ENCODE measurements at places on chromosomes 11 and 22. TPM values are rescaled to one million over a fixed set of nuclear protein-coding genes. Genes with fewer than 3 reads are reported as not detected.
A peak's percentile ranks its signal among the peaks of the same experiment; 100 is the strongest.

DNA sequence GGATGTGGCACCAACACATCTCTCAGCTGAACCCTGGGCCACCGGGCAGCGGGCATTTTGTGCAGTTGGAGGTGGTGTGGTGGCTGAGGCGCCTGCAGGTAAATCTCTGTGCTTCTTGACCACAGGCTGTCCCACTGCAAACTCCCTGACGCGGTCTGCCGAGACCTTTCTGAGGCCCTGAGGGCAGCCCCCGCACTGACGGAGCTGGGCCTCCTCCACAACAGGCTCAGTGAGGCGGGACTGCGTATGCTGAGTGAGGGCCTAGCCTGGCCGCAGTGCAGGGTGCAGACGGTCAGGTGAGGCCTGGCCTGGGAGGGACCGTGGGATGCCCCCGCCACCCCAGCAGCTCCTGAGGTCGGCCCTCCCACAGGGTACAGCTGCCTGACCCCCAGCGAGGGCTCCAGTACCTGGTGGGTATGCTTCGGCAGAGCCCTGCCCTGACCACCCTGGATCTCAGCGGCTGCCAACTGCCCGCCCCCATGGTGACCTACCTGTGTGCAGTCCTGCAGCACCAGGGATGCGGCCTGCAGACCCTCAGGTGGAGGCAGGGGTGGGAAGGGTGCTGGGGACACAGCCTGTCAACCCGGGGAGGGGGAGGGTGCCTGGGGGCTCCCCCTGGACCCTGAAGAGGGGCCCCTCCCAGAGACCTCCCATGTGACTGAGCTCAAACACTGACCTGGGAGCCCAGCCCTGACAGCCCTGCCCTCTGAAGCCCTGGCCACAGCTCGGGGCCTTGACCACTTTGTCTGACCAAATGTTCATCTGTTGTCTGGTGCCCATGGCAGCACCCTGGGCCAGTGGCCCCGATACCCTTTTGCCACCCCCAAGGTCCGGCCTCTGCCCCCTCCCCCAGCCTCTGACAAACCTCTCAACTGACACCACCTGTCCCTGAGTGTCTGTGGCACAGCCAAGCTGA, 4.6 kb upstream of the PGGHG start:
- H3K36me3 ChIP-seq, result no peaks in the 10 kb centered on the region
- H3K4me1 ChIP-seq, result peaks cover 3% of the 10 kb centered on the region
- no peak overlapping the region for H3K4me3 ChIP-seq
- DNase-seq, result no peak

- H3K27ac ChIP-seq, result no peak overlapping the region
- H3K4me1 ChIP-seq, result no peaks in the 10 kb centered on the region
- H3K36me3 ChIP-seq, result no peaks in the 10 kb centered on the region
- no peak for DNase-seq
- no peak overlapping the region for H3K4me3 ChIP-seq
Measured at GRCh38 chr11:6747097-6747668, 24.6 kb downstream of the OR2AG2 start.

DNA sequence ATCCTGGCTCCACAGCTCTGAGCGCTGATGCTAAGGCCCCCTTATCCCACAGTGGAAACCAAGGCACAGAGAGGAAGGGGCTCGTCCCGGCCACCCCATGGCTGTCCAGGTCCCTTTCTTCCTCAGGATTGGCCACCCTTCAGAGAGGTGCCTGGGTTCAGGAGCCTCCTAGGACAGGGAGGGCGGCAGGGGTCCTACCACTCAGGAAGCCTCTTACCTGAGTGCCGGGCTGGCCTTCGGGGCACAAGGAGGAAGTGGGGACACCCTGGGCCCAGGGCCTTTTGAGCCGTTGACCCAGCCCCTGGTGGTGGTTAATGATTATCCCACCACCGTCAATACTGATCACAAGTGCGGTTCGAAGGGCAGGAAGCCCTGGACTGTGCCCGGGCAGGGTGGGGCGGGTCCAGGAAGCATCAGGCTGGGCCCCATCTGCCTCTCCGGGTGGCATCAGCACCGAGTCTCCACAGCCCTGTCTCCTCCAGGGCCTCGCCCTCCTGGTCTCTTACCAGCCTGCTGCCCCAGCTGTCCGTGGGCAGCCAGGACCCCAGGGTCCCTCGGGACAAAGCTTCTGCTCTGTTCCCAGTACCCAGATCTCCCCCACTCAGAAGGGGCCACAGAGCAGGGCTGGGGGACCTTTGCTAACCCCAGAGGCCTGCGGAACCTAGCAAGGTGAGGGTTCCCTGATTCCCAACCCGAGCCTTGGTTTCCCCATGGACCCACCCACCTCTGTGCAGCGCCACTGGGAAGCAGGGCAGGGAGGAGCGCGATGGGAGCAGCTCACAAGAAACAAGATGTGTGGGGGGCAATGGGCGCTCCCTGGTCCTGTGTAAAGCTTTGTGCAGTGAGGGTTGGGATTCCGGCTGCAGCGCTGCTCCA, 15.0 kb upstream of the EHD1 start:
- peaks cover 17% of the 10 kb centered on the region for H3K4me1 ChIP-seq
- no peak overlapping the region for H3K27ac ChIP-seq
- peaks cover 2% of the 10 kb centered on the region for H3K27me3 ChIP-seq
- no peak for DNase-seq

GRCh38 chr22:24005201-24005600, at the start of gene GSTT4:
TSS of gene GSTT4 (minus strand) at chr22:24005453. CDS start at chr22:24005356, 97 bp downstream.
- H3K36me3 ChIP-seq, result peaks cover 4% of the 10 kb centered on the region
- peaks cover 16% of the 10 kb centered on the region for H3K27me3 ChIP-seq
- no peak within 1 kb of the TSS for H3K4me3 ChIP-seq
- H3K4me1 ChIP-seq, result peaks cover 7% of the 10 kb centered on the region

DNA sequence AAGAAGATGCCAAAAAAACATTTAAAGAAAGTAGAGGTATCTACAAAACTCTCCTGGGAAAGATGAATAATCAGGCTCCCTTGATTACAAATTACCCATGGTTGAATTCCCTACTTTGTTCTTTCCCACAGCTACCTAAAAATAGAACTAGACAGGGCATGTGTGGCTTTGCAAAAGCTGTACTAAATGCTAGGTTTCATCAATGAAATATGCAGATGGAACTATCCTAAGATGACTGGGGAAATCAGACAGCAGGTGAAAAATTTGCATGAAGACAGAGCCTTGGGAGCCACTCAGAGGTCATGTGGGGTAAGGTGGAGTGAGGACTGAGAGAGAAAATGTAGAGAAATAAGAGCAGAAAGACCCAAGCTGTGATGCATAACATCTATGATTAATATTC, 14.7 kb downstream of the LAYN start:
- H3K36me3 ChIP-seq, result no peaks in the 10 kb centered on the region
- H3K27ac ChIP-seq, result no peak overlapping the region
- DNase-seq, result no peak
- H3K4me1 ChIP-seq, result peaks cover 2% of the 10 kb centered on the region
- H3K27me3 ChIP-seq, result no peaks in the 10 kb centered on the region

GRCh38 chr11:123404676-123405075, 25.4 kb upstream of the GRAMD1B start:
- DNase-seq, result no peak
- no peak overlapping the region for H3K4me3 ChIP-seq
- H3K27ac ChIP-seq, result no peak overlapping the region
- no peaks in the 10 kb centered on the region for H3K36me3 ChIP-seq

- no peaks in the 10 kb centered on the region for H3K36me3 ChIP-seq
- no peak for DNase-seq
- H3K4me3 ChIP-seq, result no peak within 1 kb of the TSS
- peaks cover 5% of the 10 kb centered on the region for H3K27me3 ChIP-seq
- H3K4me1 ChIP-seq, result peaks cover 13% of the 10 kb centered on the region
Measured at GRCh38 chr11:3218483-3219280, at the start of gene MRGPRG. TSS of gene MRGPRG (minus strand) at chr11:3218813. CDS start at chr11:3218813, 0 bp downstream.

- H3K27me3 ChIP-seq, result no peaks in the 10 kb centered on the region
- H3K4me3 ChIP-seq, result no peak overlapping the region
- no peak for DNase-seq
- H3K36me3 ChIP-seq, result no peaks in the 10 kb centered on the region
- no peaks in the 10 kb centered on the region for H3K4me1 ChIP-seq
- no peak overlapping the region for H3K27ac ChIP-seq
Measured at GRCh38 chr11:130947481-130947880, 31.2 kb upstream of the SNX19 start.

DNA sequence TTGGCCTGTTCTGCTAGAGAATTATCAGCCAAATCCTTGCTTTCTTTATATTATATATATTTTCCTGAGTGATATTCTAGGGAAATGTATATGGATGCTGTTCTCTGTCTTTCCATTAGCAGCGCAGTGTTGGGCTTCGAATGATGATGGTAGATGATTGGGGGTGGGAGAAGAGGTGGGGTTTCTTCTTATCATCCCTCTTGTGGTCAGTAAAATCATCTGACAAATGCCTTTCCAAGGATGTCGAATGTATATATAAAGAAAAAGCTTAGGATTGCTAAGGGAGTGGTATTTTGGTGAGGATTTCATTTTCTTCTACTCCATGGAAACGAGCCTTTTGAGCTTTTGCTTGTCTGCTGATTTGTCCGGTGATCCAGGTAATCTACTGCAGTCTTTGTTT, 48.9 kb downstream of the ARHGEF12 start:
- H3K27ac ChIP-seq, result no peak overlapping the region
- no peak for DNase-seq
- H3K4me1 ChIP-seq, result peaks cover 10% of the 10 kb centered on the region
- H3K27me3 ChIP-seq, result no peaks in the 10 kb centered on the region

DNA sequence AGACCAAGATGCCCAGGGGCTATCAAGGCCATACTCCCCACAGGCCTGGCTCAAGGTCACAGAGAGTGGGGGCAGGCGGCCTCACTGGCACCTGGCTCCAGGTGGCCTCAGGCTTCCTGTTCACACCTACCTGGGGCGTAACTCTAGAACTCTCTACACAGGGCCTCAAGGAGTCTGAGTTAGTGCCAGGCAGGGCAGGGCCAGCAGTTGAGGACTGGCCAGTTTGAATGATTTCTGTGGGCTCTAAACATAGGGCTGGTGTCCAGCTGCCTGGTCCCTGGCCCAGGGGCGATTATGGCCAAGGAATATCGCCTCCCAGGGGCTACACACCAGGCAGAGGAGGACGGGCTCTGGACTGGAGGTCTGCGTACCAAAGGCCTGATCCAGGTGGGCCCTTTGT, 79.2 kb downstream of the WNT7B start:
- no peaks in the 10 kb centered on the region for H3K36me3 ChIP-seq
- H3K27me3 ChIP-seq, result no peaks in the 10 kb centered on the region
- H3K27ac ChIP-seq, result no peak overlapping the region
- no peak overlapping the region for H3K4me3 ChIP-seq
- no peaks in the 10 kb centered on the region for H3K4me1 ChIP-seq

DNA sequence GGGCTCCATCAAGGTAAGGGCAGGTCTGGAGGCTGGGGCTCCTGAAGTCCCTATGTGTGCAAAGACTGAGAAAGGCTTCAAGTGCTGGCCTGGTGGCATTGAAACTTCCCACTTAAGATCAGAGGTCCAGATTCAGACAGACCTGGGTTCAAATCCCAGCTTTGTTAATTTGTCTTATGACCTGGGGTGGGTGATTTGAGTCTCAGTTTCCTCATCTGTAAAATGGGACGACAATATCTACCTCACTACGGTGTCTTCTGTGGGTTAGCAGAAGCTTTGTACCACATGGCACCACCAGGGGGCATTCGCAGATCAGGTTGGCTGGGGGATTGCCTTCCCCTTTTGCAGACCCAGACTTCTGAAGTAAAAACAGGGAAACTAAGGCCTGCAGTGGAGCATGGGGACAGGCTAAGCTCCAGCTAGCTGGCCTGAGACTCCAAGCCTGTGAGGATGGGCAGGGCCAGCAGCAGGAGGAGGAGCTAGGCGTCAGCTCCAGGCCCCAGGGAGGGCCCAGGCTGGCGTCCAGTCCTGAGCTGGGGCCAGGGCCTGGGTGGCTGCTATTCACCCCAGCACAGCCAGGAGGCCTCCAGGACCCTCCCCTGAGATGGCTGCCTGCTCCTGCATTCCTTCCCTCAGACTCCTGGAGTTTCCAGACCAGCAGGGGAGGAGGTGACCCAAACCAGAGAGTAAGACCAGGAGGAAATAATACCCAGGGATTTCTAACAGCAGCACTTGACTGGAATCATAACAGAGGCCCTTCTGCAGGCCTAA, 1.5 kb downstream of the CASTOR1 start:
- no peaks in the 10 kb centered on the region for H3K36me3 ChIP-seq
- H3K4me3 ChIP-seq, result peak overlapping the region; percentile 80
- H3K27ac ChIP-seq, result no peak overlapping the region

DNA sequence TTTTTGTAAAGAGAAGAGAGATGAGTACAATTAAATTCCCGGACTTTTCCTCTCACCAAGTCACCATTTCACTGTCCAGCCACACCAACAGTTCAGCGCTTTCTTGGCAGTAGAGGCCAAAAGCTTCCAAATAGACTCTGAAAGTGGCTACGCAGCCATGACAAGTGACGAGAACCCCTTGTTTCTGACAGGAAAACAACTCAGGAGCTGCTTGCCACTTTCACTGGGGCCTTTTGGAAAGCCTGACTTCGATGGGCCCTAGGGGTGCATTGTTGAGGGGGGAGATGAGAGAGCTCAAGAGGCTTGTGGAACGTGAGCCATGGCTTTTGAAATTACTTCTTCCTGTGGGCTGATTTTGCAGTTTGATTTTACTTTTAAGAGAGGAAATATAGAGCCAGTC, 422.1 kb upstream of the FAT3 start:
- H3K36me3 ChIP-seq, result no peaks in the 10 kb centered on the region
- H3K27ac ChIP-seq, result peak overlapping the region; percentile 4
- DNase-seq, result no peak
- peaks cover 28% of the 10 kb centered on the region for H3K4me1 ChIP-seq
- H3K27me3 ChIP-seq, result peaks cover 2% of the 10 kb centered on the region

- no peak overlapping the region for H3K27ac ChIP-seq
- H3K36me3 ChIP-seq, result no peaks in the 10 kb centered on the region
- H3K27me3 ChIP-seq, result peaks cover 16% of the 10 kb centered on the region
- peaks cover 10% of the 10 kb centered on the region for H3K4me1 ChIP-seq
- no peak overlapping the region for H3K4me3 ChIP-seq
Measured at GRCh38 chr11:67411785-67412152, 3.7 kb upstream of the CARNS1 start.

DNA sequence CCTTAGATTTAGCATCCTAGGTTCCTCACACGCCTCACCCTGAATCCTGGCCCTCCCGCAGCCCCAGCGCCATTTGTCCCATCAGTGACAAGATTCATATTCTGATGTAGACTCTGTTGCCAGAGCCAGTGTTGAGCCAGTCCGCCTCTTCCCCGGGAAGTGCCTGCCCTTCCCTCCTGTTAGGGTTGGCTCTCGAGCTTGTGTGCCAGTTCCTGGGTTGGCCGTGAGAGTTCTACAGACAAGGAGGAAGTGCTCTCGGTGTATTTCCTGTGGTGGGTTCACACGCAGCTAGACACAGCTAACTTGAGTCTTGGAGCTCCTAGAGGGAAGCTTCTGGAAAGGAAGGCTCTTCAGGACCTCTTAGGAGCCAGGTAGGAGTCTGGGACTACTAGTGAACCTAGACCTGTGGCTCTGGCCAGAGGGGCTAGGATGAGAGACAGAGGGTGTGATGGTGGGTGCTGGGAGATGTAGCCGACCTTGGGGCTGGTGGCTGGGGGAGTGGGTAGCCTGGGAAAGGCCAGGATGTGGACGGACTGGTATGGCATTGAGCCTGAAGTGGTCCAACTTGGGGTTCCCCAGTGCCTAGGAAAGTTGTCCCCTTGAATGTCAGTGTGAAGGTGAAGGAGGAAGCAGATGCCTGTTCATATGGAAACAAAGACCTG, at the start of gene IL18BP:
TSS of gene IL18BP (plus strand) at position 261 of the 662 bp plus-strand sequence. CDS start 1,076 bp downstream, outside the sequence.
- peaks cover 5% of the 10 kb centered on the region for H3K36me3 ChIP-seq
- peaks cover 23% of the 10 kb centered on the region for H3K4me1 ChIP-seq
- DNase-seq, result no peak
- peak within 1 kb of the TSS; percentile 64 for H3K27ac ChIP-seq
- no peak within 1 kb of the TSS for H3K4me3 ChIP-seq

MYOD1 gene
- not detected for total RNA-seq

SEPTIN3 gene
- 216 TPM for total RNA-seq

OR9I1 gene
- total RNA-seq, result not detected

GGTLC2 gene
- not detected for total RNA-seq

NXPE1 gene
- not detected for total RNA-seq

OR51A4 gene
- not detected for total RNA-seq

IFITM10 gene
- 5.4 TPM for total RNA-seq

RAD9A gene
- 12.1 TPM for total RNA-seq

CASP12 gene
- total RNA-seq, result not detected

PGA5 gene
- not detected for total RNA-seq

PHOX2A gene
- total RNA-seq, result 12.0 TPM

OR5B21 gene
- total RNA-seq, result not detected

Data from glutamatergic neuron (in vitro differentiated cells).